A549 treated with GW870086 at 1 μM for 4 hours (cell line): ENCODE measurements at places on chromosomes 7 and 10. TPM values are rescaled to one million over a fixed set of nuclear protein-coding genes. Genes with fewer than 3 reads are reported as not detected.

Gene CDC14C
- 0.05 TPM in 1 of 5 replicates, not detected in the others for total RNA-seq

Gene A1CF
- 0.06 TPM in 1 of 5 replicates, not detected in the others for total RNA-seq

Gene DNAH11
- 0.14 to 0.77 TPM (median 0.24 TPM) in 5 replicates for total RNA-seq

Gene PRKCQ
- total RNA-seq = 3.5 to 4.6 TPM (median 4.2 TPM) in 5 replicates

Gene MPLKIP
- 35.5 to 42.5 TPM (median 40.0 TPM) in 5 replicates for total RNA-seq

Gene PNLIPRP1
- not detected in 5 replicates for total RNA-seq

Gene MYO1G
- 0.10 to 0.26 TPM (median 0.17 TPM) in 5 replicates for total RNA-seq

Gene OPN1SW
- not detected in 5 replicates for total RNA-seq

Gene SLIT1
- 0.03 to 0.17 TPM (median 0.09 TPM) in 4 of 5 replicates, not detected in the other for total RNA-seq

Gene MCU
- 24.7 to 32.5 TPM (median 30.4 TPM) in 5 replicates for total RNA-seq

Gene NEUROG3
- not detected in 5 replicates for total RNA-seq

Gene ZNF804B
- not detected in 5 replicates for total RNA-seq

Gene ZP3
- 18.4 to 22.2 TPM (median 20.2 TPM) in 5 replicates for total RNA-seq

Gene NPFFR1
- 0.05 TPM in 1 of 5 replicates, not detected in the others for total RNA-seq

Gene SNX10
- 4.2 to 6.1 TPM (median 4.5 TPM) in 5 replicates for total RNA-seq

Gene H2BK1
- not detected in 5 replicates for total RNA-seq

Gene SFTPA2
- not detected in 5 replicates for total RNA-seq

Gene KEL
- total RNA-seq = not detected in 5 replicates

Gene BTBD16
- total RNA-seq = 0.48 to 1.7 TPM (median 0.81 TPM) in 5 replicates

Gene LEP
- total RNA-seq = not detected in 5 replicates

Gene CDNF
- 0.95 to 1.6 TPM (median 1.3 TPM) in 5 replicates for total RNA-seq

Gene PLAC9
- 0.38 TPM in 1 of 5 replicates, not detected in the others for total RNA-seq

Gene EBLN1
- 0.16 TPM in 1 of 5 replicates, not detected in the others for total RNA-seq
